ENCODE measurements at places on chromosomes 7 and 10. TPM values are rescaled to one million over a fixed set of nuclear protein-coding genes. Genes with fewer than 3 reads are reported as not detected.

GRCh38 chr10:48804740-48805182 lies 120.1 kb downstream of the WDFY4 start:
- peaks cover 35% of the 10 kb centered on the region for H3K27me3 ChIP-seq
- no peaks in the 10 kb centered on the region for H3K36me3 ChIP-seq
- no peak overlapping the region for H3K27ac ChIP-seq
- DNase-seq = no peak

GRCh38 chr10:43204042-43204942 lies 62.6 kb downstream of the RASGEF1A start:
- no peak for DNase-seq
- H3K27me3 ChIP-seq = no peaks in the 10 kb centered on the region
- H3K36me3 ChIP-seq = no peaks in the 10 kb centered on the region
- H3K4me3 ChIP-seq = no peak overlapping the region
- H3K4me1 ChIP-seq = no peaks in the 10 kb centered on the region

DNA sequence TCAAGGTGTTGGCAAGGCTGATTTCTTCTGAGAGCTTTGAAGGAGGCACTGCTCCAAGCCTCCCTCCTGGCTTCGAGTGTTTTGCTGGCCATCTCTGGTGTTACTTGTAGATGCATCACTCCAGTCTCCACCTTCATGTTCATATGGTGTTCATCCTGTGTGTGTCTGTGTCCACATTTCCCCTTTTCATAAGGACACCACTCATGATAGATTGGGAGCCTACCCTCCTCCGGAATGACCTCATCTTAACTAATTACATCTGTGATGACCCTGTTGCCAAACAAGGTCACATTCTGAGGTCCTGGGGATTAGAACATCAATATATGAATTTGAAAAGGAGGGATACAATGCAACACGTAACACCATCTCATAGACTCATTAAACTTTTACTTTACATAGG lies 119.0 kb downstream of the CREB5 start:
- H3K36me3 ChIP-seq = no peaks in the 10 kb centered on the region
- DNase-seq = no peak
- H3K27ac ChIP-seq = no peak overlapping the region
- no peak overlapping the region for H3K4me3 ChIP-seq
- H3K27me3 ChIP-seq = no peaks in the 10 kb centered on the region

DNA sequence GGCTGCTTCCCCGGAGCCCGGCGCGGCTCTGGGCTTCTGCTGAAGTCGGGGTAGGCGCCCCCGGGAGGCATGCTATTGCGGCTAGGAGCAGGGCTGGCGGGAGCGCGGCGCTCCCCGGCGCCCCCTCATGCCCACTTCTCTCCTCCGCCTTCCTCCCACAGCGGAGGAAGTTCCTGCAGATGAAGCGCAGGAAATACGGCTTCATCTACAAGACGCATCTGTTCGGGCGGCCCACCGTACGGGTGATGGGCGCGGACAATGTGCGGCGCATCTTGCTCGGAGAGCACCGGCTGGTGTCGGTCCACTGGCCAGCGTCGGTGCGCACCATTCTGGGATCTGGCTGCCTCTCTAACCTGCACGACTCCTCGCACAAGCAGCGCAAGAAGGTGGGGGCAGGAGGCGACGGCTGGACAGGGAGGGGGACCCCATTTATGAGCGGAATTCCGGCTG lies 479 bp downstream of the CYP26A1 start:
- H3K27ac ChIP-seq = no peak overlapping the region
- no peaks in the 10 kb centered on the region for H3K36me3 ChIP-seq
- peak; percentile 18 for DNase-seq
- peaks cover 11% of the 10 kb centered on the region for H3K4me1 ChIP-seq
- peaks cover 16% of the 10 kb centered on the region for H3K27me3 ChIP-seq

- H3K27me3 ChIP-seq = no peaks in the 10 kb centered on the region
- H3K36me3 ChIP-seq = no peaks in the 10 kb centered on the region
- peak; percentile 25 for DNase-seq
- H3K4me3 ChIP-seq = peak within 1 kb of the TSS; percentile 97
These were observed at the start of gene SCRN1 for GRCh38 chr7:29989257-29989995. TSS of gene SCRN1 (minus strand) at chr7:29989801. CDS start at chr7:29969067, 20,734 bp downstream.

DNA sequence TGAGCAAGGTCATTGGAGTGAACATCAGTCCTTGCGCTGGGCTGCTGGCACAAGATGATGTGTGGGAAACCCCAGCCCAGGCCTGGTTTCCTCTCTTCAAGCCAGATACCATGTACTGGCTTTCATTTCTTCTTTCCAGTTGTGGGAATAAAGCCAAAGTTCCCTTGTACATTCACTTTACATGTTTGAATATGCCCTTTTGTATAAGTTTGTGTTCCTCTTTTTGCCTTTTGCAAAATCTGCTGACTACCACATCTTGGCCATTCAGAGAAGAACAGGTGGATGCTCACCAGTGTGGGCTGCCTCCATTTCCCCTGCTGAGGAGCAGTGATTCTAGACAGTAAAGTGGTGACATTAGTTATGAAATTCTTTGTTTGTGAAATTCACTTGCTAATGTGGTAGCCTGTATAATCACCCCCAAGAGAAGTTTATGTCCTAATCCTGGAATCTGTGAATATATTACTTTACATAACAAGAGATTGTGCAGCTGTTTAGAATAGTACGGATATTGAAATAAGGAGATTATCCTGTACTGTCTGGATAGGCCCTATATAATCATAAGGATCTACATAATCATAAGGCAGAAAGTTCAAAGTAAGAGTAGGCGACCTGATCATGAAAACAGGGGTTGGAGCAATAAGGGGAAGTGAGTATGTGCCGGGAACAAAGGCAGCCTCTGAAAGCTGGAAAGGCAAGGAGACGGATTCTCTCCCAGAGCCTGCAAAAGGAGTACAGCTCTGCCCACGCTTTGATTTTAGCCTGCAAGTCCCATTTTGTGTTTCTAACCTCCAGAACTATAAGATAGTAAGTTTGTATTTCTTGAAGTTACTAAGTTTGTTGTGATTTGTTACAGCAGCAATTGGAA lies 18.8 kb upstream of the AOAH start:
- DNase-seq = no peak
- peaks cover 64% of the 10 kb centered on the region for H3K27me3 ChIP-seq
- no peaks in the 10 kb centered on the region for H3K4me1 ChIP-seq

DNA sequence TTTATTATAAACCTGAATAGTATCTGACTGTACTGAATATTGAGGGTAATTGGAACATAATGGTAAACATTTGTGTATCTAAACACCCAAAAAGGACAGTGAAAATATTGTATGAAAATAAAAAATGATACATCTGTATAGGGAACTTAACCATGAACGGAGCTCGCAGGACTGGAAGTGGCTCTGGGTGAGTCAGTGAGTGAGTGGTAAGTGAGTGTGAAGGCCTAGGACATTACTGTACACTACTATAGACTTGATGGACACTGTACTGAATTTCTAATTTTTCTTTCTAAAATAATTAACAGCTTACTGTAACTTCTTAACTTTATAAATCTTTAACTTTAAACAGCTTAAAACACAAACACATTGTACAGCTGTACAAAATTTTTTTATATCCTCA lies 454.5 kb upstream of the FZD8 start:
- H3K36me3 ChIP-seq = no peaks in the 10 kb centered on the region
- DNase-seq = peak; percentile 97
- no peaks in the 10 kb centered on the region for H3K27me3 ChIP-seq
- peaks cover 29% of the 10 kb centered on the region for H3K4me1 ChIP-seq
- H3K27ac ChIP-seq = peak overlapping the region; percentile 58

DNA sequence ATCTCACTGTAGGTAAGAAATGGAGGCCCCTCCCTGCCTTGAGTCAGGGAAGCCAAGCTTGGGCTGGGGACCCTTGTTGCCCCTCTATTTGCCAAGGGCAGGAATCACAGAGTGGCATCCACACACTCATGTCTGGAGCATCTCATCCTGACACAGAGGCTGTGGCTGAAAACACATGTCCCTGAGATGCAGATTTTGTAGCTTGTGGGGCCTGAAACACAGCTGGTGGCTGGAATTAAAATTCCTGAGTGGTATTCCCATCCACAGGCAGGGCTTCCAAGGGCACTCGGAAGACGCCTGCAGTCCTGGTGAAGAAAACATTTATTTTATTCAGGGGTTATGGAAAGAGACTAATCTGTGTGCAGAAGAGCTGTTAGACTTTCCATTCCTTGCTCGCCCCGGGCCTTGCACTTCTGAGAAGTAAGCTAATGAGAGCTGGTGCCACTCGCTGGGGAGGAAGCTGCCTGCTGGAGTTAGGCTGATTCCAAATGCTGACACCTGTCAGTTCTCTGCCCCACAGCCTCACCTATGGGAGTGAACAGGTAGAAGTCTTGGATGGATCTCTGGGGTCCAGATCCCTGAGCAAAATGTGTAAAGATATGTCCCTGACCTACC lies 36.0 kb downstream of the C10orf120 start:
- H3K36me3 ChIP-seq = no peaks in the 10 kb centered on the region
- no peak for DNase-seq
- H3K27ac ChIP-seq = no peak overlapping the region
- no peak overlapping the region for H3K4me3 ChIP-seq

DNA sequence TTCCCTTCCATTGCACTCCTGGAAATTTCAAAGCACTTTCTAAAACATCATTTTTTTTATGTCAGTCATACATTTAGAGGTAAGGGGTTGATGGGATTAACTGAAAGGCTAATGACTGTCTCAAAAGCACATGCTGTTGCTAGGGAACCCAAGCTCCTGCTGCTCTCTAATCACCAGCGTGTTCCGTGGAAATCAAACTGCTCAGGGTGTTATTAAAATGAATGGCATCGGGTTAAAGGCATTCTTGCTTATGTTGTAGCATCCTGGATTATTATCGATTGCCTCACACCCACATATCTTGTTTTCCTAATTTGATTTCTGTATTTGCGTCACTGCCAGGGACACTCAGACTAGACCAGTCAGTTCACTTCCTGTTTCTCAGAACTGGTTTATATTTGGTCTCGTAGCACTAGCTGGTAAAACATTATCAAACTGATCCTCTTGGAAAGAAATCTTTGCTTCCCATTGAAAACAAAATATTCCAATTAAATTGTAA lies 216.5 kb upstream of the MKLN1 start:
- H3K36me3 ChIP-seq = no peaks in the 10 kb centered on the region
- H3K27me3 ChIP-seq = no peaks in the 10 kb centered on the region
- peaks cover 31% of the 10 kb centered on the region for H3K4me1 ChIP-seq
- H3K27ac ChIP-seq = peak overlapping the region; percentile 96

GRCh38 chr10:8055420-8056349 lies 1.2 kb downstream of the GATA3 start:
- no peak overlapping the region for H3K27ac ChIP-seq
- H3K36me3 ChIP-seq = no peaks in the 10 kb centered on the region
- DNase-seq = no peak
- H3K27me3 ChIP-seq = no peaks in the 10 kb centered on the region

DNA sequence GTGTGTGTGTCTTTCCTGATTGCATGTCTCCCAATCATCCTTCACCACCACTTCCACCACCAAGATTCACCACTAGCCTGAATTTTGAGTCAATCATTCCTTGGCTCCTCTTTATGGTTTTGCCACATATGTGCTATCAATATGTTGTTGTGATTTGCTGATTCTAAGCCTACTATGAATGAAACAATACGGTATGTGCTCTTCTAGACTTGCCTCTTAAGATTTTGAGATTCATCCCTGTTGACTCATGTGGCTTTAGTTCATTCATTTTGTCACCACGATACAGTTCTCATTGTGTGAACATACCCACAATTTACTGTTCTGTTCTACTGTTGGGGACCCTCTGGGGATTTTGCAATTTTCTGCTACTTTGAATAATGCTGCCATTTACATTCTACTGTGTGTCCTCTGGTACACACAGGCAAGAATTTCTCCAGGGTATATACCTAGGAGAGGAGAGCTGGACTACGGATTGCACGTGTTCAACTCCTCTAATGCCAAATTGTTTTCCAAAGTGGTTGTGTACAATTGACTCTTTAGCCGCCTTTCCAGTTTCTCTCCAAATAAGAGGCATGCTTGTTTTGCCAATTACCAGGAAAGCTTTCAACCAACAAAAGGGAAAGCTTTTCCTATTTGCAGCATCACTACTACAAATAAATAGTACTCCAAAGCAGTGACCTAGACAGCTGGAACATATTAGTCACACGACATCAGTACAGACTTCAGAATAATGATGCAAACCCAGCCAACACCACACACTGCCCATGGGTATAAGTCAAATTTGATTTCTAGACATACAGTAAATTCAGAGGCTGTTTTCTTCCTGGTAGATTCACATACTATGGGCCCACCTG lies 30.0 kb downstream of the SGMS1 start:
- no peaks in the 10 kb centered on the region for H3K4me1 ChIP-seq
- peak; percentile 26 for DNase-seq
- H3K4me3 ChIP-seq = no peak overlapping the region
- H3K27me3 ChIP-seq = no peaks in the 10 kb centered on the region
- H3K36me3 ChIP-seq = no peaks in the 10 kb centered on the region
- no peak overlapping the region for H3K27ac ChIP-seq

- H3K27me3 ChIP-seq = peaks cover 13% of the 10 kb centered on the region
- H3K4me1 ChIP-seq = no peaks in the 10 kb centered on the region
- H3K36me3 ChIP-seq = no peaks in the 10 kb centered on the region
These were observed 4.3 kb downstream of the PHYHIPL start for GRCh38 chr10:59180689-59181270.

GRCh38 chr10:114906981-114907380 lies 31.0 kb upstream of the TRUB1 start:
- no peak for DNase-seq
- H3K27me3 ChIP-seq = no peaks in the 10 kb centered on the region
- peaks cover 19% of the 10 kb centered on the region for H3K4me1 ChIP-seq

- DNase-seq = no peak
- H3K27ac ChIP-seq = no peak overlapping the region
- no peaks in the 10 kb centered on the region for H3K27me3 ChIP-seq
- H3K36me3 ChIP-seq = no peaks in the 10 kb centered on the region
- H3K4me3 ChIP-seq = no peak overlapping the region
These were observed 50.5 kb downstream of the HECTD2 start for GRCh38 chr10:91460681-91461080.

ZNF3 gene
- 16.5 TPM for total RNA-seq

ABCB4 gene
- not detected for total RNA-seq

RASSF4 gene
- total RNA-seq = 7.7 TPM

ANLN gene
- 111 TPM for total RNA-seq

ARHGEF35 gene
- 10.8 TPM for total RNA-seq

EEPD1 gene
- total RNA-seq = 31.8 TPM

TMEM254 gene
- total RNA-seq = 53.7 TPM

SPAG6 gene
- 0.12 TPM for total RNA-seq

NKX1-2 gene
- 0.86 TPM for total RNA-seq

FXYD4 gene
- total RNA-seq = not detected

NEUROG3 gene
- not detected for total RNA-seq

Measured in PC-3 (cell line).